NCI-H1092 (cell line): ENCODE measurements at places on chromosomes 13 and 19.
A peak's percentile ranks its signal among the peaks of the same experiment; 100 is the strongest.

DNA sequence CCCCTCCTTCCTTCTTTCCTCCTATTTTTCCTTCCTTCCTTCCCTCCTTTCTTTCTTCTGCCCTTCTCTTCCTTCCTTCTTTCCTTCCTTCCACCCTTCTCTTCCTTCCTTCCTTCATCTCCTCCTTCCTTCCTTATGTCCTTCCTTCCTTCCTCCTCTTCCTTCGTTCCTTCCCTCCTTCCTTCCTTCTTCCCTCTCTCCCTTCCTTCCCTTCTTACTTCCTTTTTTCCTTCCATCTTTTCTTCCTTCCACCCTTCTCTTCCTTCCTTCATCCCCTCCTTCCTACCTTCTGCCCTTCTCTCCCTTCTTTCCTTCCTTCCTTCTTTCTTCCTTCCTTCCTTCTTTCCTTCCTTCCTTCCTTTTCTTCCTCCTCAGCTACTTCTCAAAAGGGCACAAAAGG is 287.3 kb upstream of the ZNF507 start:
- DNase-seq = no peak

GRCh38 chr13:100365680-100366079 is 222.9 kb downstream of the GGACT start:
- DNase-seq = no peak

DNA sequence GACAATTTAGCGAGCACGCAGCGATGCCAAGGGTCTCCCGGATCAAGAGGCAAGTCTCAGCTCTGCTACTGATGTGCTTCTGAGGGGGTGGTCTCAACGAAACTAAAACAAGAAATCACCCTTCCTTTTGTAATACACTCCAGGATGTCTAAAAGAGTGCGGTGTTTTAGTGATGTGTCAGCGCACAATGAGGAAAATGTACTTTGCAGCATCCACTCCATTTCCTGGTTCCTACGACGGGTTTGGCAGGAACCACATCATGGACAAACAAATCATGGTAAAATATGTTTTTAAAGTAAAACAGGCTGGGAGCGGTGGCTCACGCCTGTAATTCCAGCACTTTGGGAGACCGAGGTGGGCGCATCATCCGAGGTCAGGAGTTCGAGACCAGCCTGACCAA is 154.0 kb upstream of the TSC22D1 start:
- no peak for DNase-seq

GRCh38 chr13:28387740-28388501 is 107.0 kb downstream of the FLT1 start:
- DNase-seq = no peak

GRCh38 chr19:6113616-6114188 is 3.4 kb upstream of the RFX2 start:
- no peak for DNase-seq

- DNase-seq = no peak
Observed at GRCh38 chr13:72782717-72783116, 784 bp downstream of the PIBF1 start.

GRCh38 chr13:92589955-92590354 is 636.7 kb upstream of the GPC6 start:
- no peak for DNase-seq

- DNase-seq = no peak
Observed at GRCh38 chr19:31510635-31511034, 161.4 kb upstream of the TSHZ3 start.

- DNase-seq = peak; percentile 53
Observed at GRCh38 chr13:109868578-109869311, 82.4 kb upstream of the IRS2 start.

- no peak for DNase-seq
Observed at GRCh38 chr13:27496536-27497273, 46.3 kb upstream of the MTIF3 start.

- DNase-seq = no peak
Observed at GRCh38 chr13:25707726-25708125, 336.0 kb downstream of the ATP8A2 start.

- no peak for DNase-seq
Observed at GRCh38 chr19:49987159-49987698, 26.3 kb upstream of the SIGLEC11 start.

DNA sequence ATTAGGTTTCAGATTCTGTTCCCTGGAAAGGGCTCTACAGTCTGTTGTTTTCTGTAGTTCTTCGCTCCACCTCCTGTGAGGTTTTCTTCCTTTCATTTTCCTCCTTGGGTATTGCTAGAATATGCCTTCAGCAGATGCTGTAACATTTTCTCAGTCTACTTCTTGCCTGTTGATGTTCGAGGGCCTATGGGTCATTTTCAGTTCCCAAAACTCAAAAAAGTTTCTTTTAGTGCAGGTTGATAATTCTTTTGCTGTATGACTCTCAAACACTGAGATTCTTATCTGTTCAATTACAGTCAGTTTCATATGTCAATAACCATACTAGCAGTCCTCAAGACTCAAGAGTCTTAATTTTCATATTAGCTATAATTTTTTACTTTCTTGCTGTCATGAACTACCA is 268.3 kb downstream of the RFC3 start:
- DNase-seq = no peak

GRCh38 chr13:100811024-100811865 is 136.7 kb upstream of the TMTC4 start:
- DNase-seq = no peak

DNA sequence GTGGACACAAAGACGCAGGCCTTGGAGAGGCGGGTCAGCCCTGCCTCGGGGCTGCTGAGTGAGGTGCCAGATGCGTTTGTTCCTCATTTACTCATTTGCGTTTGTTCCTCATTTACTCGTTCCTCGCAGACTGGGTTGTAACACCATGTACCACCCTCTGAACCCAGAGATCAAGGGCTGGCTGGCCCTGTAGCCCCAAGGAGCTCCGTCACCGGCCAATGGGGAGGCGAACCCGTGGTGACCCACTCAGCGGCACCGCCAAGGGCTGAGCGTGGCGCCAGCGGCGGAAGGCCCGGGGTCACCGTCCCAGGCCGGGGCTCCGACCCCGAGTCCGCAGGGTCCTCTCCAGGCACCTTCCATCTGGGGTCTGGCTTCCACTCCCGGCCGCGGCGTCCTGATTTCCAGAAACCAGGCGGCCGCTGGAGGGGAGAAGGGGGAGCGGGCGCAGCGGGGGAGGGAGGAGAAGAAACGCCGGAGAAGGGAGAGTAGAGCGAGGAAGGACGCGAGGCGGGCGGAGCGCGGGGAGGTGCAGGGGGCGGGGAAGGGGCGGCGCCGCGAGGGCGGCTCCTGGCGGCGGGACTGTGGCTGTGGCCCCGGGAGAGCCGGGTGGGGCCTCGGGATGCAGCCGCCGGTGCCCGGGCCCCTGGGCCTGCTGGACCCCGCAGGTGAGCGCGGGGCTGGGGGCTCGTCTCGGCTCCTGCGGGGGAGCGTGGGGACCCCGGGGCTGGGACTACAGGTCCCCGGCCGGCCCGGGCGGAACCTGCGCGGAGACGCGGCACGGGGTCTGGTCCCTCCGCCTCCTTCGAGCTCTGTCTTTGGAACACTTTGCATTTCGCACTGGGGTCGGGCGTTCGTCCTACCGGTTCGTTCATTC is at the start of gene TMEM255B:
TMEM255B (plus strand) TSS at position 576 of the 874 bp plus-strand sequence; CDS start at position 620, 44 bp downstream.
- peak; percentile 45 for DNase-seq

GRCh38 chr19:10517760-10518443 is 655 bp upstream of the S1PR5 start:
- DNase-seq = no peak

DNA sequence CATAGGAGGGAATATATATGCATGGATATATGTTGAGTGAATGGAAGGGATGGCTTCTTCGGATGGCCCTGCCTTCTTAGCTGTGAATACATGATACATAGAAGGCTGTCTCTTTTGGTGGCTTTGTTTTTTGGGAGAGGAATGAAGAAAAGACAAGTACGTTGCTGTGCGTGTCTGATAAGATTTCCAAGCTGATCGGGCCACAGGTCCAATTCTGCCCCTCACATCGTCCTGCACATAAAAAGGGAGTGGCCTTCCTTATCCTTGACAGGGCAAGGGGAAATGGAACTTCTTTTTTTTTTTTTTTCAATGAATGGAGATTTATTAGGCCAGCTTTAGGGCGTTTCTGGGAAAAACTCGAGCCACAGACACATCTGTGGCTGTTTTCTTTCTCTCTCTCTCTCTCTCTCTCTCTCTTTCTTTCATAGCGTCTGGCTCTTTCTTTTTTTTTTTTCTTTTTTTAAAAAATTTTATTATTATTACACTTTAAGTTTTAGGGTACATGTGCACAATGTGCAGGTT is 103.8 kb upstream of the SPATA13 start:
- DNase-seq = no peak

DNA sequence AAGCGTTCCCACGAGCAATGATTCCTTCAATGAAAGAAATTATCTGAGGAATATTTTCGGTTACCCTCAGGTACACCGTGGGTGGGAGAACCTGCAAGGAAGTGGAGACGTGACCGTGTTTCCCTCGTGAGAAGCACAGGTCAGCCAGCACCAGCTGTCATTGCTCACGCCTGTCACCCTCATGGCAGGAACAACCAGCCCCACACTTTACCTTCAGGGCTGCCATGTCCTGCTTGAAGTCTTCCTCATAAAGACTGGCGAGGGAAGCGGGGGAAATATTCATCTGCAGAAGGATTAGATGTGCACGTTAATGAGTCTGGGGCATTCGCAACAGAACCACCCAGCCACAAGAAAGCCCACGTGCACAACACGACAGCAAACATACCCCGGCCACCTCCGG is 18.2 kb downstream of the CARS2 start:
- DNase-seq = no peak

- no peak for DNase-seq
Observed at GRCh38 chr13:99406799-99407201, 94.5 kb upstream of the TM9SF2 start.

GRCh38 chr13:47069133-47069532 is 172.3 kb upstream of the HTR2A start:
- DNase-seq = no peak

DNA sequence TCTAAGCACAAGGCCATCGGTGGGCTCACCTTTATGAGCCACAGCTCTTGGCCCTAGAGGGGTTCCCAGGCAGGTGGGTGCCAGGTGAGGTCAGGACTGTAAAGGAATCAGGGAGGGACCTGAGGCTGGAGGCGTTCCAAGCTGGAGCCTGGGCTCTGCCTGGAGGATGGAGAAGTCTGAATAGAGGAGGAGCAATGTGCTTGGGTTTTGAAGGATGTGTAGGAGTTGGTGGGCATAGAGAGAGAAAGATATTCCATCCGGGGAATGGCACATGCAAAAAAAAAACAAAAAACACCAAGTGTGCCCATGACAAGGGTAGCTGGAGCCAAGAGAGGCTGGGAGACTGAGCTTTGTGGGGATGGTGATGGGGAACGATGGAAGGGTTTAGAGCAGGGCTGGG is 2.4 kb downstream of the GRIN3B start:
- DNase-seq = no peak

DNA sequence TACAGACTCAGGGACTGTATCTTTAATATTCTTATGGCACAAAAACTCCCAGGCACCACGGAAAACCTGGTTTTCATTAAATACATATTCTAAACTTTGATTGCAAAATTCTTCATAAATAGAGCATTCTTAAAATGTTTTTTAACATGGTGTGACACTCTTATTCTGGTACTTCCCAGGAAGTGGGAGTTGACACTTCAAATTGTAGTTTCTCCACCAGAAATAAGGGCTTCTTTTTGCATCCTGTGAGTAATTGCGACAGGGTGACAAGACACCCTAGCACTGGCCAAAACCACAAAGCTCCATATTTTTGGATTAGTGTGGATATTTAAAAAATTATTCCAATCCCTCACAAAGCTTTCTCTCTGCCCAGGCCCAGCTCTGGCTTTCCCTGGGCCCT is 43.6 kb upstream of the MTIF3 start:
- no peak for DNase-seq

GRCh38 chr13:25872481-25873241 is 179.2 kb downstream of the SHISA2 start:
- no peak for DNase-seq

- DNase-seq = no peak
Observed at GRCh38 chr13:26747706-26748105, 12.9 kb downstream of the GPR12 start.

DNA sequence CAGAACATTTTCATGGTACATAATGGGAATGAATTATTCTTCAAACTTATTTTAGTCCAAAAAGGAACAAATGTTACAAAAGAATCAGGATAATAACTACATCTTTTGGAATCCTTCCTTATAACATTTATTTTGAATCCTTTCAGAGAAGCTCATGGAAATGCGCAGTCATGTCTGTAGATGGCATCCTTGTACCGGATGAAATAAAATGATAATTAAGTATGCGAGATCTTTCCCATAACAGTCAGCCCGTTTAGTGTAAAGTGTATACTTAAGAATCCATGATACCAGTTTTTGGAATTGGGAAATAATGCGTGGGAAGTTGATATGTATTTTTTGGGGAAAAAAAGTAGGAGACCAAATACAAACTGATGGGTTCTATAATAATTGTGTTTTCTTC is 418.8 kb downstream of the GPC5 start:
- peak; percentile 3 for DNase-seq

GRCh38 chr13:57087006-57087405 is 53.7 kb upstream of the PRR20A start:
- no peak for DNase-seq

GRCh38 chr13:90461398-90461797 is 886.1 kb upstream of the MIR17HG start:
- DNase-seq = no peak

DNA sequence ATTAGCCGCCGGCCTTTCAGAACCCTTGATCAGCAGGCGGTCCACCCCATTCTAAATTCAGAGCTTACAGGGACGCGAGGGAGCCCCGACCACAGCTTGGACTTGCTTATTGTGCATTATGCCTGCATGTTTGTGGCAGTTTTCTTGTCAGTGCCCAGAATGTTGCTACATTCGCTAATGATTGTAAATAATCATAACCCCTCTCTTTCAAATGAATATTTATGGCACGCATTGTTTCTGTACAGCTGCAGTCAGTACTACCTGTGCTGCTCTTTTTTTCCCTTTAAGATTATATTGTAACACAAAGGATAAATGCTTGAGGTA is 321 bp upstream of the VPS36 start:
- DNase-seq = no peak

DNA sequence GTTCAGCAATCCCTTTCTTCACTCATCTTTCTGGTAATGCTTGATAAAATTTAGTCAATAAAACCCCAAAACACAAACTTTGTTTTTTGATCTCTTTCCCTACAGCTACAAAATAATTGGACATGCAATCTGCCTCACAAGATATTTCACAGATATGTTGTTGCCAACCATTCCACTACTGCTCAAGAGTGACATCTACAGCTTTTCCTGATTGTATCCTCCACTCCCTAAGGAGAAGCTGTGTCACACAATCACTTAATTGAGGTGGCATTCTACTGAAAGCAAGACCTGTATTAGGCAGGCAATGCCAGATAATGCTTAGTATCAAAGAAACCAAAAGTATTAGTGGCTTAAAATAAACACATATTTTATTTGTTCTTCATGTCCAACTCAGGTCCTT is 1646.2 kb upstream of the SPRY2 start:
- no peak for DNase-seq

- no peak for DNase-seq
Observed at GRCh38 chr19:42089191-42089750, 13.3 kb downstream of the ZNF574 start.

DNA sequence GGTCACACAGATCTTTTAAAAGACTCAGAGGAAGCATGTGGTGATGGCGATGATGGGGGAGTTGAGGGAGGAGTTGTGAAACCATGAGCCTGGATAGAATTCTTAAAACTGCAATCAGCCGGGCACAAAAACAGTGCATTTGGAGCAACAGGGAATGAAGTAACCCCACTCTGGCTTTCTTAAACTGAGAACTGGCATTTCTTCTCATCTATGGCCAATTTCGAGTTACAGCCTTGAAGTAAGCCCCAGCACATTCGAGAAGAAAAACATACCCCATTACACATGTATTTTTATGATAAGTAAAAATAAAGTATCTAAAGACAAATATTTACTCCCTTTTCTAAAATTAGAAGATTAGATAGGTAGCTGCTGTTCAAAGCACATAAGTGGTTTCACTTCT is 70.1 kb downstream of the DCLK1 start:
- no peak for DNase-seq
